ENCODE measurements at places on chromosomes 1 and 21.

DNA sequence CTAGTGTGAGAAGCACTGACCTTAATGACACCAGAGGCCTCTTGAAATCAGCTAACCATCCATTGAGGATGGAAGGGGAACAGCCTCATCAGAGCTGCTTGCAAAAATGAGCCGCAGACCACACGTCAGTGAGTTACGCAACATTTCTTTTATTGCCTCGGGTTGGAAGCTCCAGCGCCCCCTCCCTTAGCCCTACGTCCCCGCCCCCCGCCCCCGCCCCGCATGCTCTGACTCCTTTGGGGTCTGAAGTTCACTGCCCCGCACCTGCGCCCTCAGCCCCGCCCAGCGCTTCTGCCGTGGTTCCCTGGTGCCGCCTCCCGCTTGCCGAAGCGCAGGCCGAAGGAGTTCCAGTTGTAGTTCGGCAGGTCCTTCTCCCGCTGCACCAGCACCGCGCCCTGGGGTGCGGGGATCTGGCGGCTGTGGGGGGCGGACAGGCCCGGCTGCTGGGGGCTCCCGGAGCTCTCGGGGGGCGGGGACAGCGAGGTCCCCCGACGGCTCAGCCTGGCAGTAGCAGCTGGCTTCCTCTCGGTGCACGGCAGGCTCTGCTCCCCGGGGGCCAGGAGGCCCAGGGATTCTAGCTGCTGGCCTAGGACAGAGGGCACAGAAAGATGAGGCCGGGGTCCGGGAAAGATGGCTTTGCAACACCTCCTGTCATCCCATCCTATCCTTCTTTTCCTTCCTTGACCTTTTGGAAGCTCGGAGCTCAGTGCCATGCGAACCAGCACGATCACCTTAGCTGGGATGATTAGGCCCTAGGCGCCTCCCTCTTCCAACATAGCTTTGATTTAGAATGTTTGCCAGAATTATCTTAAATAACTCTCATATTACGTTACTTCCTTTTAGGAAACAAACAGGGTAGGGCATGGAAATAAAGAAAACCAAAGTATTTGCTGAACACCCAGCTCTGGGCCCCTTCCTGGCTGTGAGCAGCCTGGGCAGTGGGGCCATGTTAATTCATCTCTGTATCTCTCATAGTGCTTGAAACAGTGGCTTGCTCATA, 5.8 kb downstream of the KISS1 start:
- no peak for DNase-seq

DNA sequence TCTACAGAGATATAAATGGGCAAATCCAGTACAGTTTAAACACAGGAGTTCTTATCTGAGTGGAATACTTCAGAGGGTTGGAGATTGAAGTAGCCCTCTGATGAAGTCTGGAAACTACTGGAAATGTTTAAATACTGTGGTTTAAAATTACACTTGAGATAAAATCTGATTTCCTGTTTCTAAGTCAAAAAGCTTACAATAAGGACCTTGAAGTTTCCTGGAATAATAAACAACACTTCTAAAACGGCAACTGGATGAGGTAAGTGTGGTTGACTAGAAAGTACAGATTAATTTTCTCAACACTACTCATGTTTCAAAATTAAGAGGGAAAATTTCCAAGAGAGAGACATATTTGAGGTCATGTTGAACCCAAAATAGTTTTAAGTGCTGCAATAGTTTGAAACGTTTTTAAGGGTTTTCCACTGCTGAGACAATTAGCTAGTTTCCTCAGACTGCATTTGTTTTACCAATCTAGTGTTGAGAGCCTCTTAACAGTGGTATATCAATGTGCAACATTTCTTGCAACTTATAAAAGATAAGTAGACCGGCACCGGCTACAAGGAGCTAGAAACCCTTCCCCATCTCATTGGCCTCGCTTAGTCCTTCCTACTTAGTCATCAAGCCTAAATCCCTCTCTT, 27.4 kb downstream of the KCNA3 start:
- no peak for DNase-seq

- DNase-seq = no peak
Measured at GRCh38 chr1:51295926-51296325, 34.4 kb downstream of the TTC39A start.

DNA sequence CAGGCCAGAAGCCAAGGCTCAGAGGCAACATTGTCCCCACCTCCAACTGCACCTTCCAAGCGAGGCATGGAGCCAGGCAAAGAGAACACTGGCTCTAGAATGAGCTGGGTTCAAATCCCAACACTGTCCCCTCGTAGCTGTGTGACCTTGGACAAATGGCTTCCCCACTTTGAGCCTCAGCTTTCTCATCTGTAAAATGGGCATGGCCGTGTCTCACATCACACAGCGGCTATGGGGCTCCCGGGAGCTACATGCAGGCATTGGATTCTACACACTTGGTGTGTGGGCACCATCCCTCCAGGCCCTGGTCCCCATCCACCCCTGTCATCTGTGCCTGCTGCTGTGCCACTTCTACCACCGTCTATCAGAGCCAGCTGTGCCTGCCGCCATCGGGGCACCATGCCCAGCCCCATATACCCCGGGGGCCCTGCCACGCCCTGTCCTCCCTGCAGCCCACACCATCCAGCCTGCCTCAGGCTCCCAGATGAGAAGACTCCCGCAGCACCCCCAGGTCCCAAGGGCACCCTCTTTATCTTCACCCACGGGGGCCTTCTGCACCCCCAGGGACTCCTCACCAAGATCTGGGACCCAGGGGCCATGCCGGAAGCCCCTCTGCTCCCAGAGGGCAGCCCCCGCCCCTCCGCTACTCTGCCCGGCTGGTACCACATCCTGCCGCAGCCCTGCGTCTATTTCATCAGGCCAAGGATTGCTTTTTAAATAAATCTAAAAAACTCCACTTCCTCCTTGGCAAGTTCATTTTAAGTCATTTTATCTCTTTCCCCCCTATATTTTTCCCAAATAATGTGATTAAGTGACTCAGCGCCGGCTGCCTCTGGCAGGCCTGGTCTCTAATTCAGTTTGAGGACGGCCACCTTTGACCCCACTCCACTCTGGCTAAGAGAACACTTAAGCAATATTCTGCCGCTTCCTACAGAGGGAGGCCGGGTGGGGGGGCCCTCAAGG, 107.8 kb upstream of the TARDBP start:
- no peak for DNase-seq

DNA sequence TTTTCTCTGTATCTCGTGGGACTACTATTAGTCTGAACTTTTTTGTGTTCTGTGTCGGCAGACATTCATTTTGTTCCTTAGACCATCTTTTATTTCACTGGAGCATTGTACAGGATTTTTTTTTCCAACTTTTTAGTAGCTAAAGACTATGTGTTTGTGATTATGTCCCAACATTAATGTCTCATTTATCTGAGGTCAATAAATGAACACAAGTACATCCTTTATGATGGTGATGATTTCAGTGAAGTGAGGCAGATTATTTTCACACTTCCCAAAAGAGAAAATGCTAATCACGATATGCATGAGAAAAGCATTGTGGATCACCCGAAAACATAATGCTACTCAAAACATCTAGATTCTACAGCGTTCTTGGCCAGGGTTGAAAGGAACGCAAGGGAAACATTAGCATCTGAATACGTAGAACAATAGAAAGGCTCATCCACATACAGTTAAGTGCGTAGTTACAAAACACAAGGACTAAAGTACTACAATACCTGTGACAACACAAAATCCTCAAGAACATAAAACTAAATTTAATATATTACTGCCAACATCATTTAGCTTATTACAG, 981.7 kb upstream of the NCAM2 start:
- no peak for DNase-seq

DNA sequence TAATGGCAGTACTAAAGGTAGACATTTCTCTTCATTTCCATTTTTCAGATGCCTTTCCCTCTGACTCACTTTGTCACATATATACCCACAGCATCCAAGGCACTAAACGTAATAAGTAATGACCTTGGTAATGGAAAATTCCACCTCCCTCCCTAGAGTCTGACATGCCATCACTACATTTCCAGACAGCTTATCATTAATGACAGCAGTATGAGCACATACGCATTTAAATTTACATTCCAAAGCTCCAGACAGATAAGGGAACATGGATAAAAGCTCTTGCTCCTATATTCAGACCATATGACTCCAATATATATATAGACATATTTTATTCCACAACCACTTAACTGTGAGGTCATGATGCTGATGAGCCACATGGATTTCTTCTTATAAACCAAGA, 191.7 kb upstream of the GORAB start:
- no peak for DNase-seq

DNA sequence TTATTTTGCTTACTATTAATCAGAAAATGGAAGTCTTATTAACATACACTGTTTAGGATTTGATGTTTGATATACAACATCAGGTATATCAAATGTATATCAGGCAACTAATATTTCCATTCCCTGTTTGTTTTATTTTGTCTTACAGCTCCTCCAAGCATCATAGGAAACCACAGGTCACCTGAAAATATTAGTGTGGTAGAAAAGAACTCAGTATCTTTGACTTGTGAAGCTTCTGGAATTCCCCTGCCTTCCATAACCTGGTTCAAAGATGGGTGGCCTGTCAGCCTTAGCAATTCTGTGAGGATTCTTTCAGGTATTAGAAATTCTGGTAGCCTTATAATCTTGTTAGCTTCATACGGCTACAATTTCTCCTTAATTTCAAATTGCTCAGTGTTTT, 318.0 kb downstream of the TPR start:
- DNase-seq = no peak

DNA sequence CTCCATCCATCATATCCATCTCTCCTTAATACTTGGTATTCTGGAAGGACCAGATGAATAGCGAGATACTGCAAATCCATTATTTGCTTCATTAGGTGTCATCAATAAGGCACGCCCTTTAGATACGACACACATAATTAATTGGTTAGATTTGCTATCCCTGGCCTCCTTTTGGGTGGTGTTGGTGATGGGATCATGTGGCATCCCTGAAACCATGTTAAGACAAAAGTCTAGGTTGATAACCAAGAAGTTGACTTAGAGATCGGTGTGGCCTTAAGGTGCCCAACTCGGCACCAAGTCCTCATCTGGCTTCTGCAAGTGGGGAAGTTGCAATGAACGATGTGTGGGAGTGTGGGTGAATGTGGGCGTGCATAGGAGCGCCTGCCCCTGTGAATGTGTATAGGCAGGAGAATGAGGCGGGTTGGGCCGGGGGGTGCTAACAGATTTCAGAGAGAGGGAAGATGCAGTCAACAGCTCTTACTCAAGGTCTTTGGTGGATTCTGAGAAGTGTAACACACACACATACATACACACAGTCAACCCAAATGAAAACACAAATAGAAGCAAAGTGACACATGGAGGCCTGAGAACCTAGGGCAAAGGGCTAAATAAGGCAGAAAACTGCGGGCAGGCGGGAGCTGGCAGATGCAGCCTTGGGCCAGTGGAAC, 415.7 kb upstream of the ESRRG start:
- no peak for DNase-seq

- no peak for DNase-seq
Measured at GRCh38 chr1:218454700-218455282, 109.7 kb downstream of the TGFB2 start.

- no peak for DNase-seq
Measured at GRCh38 chr1:59506952-59507351, 210.1 kb downstream of the FGGY start.

DNA sequence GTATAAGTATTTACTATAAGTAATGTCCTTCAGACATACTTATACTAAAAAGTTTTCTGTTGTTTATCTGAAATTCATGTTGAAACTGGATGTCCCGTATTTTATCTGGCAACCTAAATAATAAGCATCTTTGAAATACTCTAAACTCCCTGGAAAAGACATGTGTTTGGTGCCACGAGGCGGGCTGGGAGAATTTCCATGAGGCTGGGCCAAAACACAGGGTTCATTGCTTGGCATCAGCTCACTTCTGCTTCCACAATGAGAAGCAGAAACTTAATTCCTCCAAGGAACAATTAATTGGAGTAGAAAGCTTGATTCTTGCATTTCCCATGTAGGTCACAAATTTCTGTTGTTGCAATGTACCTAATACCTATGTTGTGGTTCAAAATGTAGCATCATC, 110.2 kb downstream of the PSMG1 start:
- no peak for DNase-seq

- DNase-seq = no peak
Measured at GRCh38 chr1:224786533-224787250, 142.8 kb upstream of the DNAH14 start.

GRCh38 chr1:147851149-147851548, 51.4 kb upstream of the GJA8 start:
- no peak for DNase-seq

DNA sequence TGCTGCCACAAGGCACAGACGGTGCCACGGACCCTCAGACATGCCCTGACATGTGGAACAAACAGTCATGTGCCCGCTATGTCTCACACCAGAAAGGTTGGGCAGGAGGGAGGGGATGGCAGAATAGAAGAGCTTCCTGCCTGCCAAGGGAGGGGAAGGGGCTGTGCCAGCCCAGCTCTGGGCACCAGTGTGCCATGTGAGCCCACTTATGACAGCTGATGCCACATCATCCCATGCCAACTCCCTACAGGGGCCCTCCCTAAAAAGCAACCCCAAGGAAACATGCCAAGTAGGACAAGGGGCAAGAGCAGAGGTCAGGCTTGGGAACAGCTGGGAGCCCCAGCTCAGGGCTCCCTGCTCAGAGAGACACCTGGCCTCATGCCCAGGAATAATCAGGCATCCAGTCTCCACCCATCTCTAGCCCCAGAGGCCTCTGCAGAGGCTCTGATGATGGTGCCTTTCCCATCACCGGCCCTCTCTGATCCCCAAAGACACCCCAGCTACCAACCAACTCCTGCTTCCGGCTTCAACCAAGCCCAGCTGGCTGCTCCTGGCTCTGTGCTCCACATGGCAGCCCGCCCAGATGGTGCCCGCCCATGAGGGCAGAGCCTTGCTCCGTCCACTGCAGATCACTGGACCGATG, 10.3 kb downstream of the ADGRB2 start:
- DNase-seq = no peak

GRCh38 chr1:156814571-156815260, 1.9 kb downstream of the SH2D2A start:
- no peak for DNase-seq

DNA sequence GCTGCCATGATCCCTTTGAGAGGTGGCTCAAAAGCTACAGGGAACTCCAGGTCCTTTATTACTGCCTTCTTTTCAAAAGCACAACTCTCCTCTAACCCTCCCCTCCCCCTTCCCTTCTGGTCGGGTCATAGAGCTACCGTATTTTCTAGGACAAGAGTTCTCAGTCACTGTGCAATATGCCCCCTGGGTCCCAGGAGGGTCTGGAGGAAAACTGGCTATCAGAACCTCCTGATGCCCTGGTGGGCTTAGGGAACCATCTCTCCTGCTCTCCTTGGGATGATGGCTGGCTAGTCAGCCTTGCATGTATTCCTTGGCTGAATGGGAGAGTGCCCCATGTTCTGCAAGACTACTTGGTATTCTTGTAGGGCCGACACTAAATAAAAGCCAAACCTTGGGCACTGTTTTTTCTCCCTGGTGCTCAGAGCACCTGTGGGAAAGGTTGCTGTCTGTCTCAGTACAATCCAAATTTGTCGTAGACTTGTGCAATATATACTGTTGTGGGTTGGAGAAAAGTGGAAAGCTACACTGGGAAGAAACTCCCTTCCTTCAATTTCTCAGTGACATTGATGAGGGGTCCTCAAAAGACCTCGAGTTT, 3.1 kb downstream of the BTG2 start:
- DNase-seq = no peak

- no peak for DNase-seq
Measured at GRCh38 chr1:7508052-7508933, 262.8 kb upstream of the VAMP3 start.

Data from amniotic stem cell (primary cell).